T follicular helper cell (primary cell): ENCODE measurements at places on chromosomes 3 and 15.

DNA sequence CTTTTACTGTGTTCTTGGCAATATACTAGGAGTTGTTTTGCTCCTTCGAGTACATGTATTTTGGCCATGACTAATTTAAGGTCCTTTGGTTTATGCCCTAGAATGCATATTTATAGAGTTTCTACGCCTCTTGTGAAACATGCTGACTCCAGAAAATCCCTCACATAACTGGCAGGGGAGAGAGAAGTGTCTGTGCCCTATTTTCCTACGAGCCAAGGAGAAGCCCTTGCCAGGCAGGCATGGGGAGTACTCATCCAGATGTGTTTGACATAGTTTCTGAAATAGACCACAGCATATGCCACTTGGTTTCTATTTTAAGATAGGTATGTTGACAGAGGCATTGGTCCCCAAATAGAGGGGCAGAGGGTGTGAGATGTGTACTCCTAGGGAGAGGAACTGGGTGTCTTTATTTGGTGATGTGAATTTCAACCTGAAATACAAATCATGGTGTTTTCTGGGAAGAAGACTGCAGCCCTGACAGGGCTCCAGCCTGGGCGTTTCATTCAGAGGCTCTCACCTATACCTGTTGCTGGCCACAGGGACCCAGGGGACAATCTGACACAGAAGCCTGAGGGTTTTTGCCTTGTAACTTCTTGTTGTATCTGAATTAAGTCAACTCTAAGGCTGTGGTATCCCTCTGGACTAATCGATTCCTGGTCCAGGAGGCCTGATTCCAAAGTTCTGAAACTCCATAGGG is 267.8 kb upstream of the C2CD4B start:
- no peak for DNase-seq

DNA sequence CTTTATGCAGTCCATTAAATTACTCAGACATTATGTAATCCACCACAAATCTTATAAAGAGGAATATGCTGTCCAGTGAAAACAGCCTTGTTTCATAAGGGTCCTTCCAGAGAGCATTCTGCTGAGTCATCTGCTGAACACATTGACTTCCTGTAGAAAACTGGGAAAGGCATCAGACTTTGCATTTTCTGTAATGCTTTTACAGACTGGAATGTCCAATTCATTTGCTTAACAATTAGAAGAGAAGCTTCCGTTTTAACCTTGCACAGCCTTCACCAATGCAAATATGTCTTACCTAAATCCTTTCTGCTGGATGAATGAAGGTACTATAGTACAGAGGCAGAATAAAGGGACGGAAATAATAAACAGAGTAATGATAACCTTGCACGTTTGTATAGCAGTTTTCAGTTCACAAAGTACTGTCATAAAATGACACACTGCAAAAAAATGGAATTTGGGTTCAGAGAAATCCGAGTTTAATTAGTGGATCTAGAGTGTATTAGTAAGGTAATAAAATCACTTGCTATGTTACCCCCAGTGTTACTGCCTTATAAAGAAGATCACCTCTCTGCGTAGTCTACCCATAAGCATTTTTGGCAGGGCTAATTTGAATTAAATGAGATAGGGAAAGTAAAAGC is 301.5 kb downstream of the PYDC2 start:
- no peak for DNase-seq

- no peak for DNase-seq
These were observed 88.1 kb upstream of the TGFBR2 start for GRCh38 chr3:30518181-30518864.

DNA sequence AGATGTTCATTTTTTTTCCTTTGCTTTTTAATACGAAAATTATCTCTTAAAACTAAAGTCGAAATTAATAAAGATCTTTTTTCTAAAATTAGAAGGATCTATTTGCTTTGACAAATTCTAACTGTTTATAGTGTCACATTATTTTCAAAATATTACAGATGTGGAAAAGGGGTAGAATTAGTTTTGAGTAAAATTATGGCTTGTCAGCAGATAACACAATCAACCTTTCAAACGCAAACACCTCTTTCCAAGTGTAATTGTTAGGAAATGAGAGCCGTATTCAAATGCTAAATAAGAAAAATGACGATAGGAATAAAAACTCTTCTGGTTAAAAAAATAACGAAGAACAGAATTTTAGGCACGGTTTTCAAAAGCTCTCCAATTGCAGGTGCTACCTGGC is 704.7 kb downstream of the NLGN1 start:
- no peak for DNase-seq

DNA sequence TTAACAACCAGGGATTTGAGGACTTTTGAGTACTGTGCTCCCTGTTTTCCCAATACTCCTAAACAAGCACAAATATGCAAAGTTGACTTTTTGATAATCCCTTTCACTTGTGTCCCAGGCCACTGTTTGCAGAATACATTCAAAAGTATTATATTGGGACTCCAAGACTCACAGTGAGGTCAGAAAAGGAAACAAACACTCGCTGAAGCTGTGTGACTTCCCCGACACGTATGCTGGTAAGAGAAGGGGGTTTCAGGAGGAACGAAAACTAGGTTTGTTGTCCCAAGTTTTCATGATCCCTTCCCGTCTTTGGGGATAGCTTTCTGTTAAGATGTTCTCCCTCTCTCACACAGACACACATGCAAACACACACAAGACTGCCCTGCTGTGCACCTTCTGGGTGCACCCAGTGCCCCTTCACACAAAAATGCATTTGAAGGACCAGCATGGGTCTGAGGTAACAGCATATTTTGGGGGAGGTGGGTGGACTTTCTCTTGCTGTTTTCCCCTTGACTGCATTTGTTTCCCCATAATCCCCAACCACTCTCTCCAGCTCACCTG is 225.2 kb upstream of the PRICKLE2 start:
- no peak for DNase-seq

DNA sequence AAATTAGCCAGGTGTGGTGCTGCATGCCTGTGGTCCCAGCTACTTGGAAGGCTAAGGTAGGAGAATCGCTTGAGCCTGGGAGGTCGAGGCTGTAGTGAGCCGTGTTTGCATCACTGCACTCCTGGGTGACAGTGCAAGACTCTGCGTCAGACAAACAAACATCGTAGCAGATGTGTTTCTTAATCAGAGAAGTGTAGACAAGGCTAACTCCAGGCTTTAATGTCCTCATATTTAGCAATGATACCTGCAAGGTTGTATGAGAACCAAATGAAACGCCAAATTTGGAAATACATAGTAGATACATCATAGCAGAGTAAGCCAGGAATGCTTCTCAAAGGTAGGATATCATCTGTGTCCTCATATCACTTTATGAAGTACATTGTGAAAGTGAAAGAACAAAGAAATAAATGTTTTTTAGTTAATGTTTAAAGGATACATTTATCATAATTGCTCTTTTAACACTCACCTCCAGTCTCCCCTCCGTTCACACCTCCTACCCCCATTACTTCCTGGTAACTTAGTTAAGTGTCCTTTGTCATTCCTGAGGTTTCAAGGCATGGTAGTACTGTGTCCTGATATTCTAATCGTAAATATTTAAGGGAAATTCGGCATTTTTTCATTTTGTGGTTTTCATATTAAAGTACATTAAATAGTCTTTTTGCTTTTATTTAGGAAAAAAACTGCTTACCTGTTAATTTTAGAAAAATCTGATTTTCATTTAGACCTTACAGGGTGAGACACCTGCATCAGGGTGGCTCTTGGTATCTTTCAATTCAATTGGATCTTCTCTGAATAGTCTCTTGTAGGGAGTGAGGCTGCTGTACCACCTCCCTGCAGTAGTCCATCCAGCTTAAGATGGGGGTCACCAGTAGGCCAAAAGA is 96.1 kb downstream of the OPA1 start:
- no peak for DNase-seq
